Brain (organoid and tissue), 16 donors: ENCODE measurements at places on chromosomes 5 and 9.

DNA sequence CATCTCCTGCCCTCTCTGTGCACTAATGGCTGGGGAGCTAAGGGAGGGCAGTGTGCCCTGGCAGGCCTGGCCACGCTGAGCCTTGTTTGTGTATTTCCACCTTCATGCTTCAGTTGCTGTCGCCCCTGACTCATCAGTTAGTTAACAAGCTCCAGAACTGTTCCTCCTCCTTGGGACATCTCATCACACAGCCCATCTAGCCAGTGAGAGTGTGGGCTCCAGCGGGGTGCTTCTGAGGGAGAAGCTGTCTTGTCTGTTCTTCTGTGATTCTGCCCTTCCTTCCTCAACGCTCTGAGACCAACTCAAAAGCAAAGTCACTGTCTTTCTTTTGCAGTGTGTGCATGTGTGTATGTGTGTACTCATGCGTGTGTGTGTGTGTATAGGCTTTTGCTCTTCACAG is 58.3 kb upstream of the CPEB4 start:
- no peak for DNase-seq

DNA sequence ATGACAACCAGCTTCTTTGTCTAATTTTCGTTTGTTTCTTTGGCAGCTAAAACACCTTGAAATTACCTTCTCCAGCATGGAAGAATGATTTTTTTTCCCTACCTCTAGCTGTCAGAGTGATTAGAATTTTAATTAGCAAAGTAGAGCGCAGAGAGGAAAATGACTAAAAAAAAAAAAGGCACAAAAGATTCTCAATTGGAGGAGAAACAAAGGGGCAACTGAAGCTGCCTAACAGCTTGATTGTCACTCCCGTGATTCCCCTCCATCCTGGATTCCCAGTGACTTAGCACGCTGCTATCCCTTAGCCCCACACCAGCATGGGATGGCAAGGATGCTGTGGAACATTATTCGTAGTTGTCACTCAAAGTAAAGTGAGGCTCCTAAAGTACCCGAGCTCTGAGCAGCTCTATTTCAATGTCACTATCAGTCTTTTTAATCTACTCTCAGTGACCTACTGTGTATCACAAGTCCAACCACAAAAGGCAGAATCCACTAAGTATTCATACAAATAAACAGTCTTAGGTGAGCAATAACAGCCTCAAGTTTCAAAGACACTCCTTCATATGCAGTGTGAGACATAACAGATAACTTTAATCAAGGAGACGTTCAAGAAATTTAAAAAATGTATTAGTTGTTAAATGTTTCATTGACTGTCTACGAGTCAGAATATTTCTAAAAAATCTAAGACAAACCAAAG is 710.0 kb upstream of the GRAMD2B start:
- peak; percentile 83 for DNase-seq

- no peak for DNase-seq
These were observed 50.9 kb downstream of the GPR107 start for GRCh38 chr9:130104491-130105193.

GRCh38 chr5:154654486-154655371 is 100.4 kb upstream of the LARP1 start:
- no peak for DNase-seq

- no peak for DNase-seq
These were observed at the start of gene SPINK14 for GRCh38 chr5:148168246-148168645. Gene SPINK14 (plus strand): TSS chr5:148168546. CDS start chr5:148169733, 1,187 bp downstream.

DNA sequence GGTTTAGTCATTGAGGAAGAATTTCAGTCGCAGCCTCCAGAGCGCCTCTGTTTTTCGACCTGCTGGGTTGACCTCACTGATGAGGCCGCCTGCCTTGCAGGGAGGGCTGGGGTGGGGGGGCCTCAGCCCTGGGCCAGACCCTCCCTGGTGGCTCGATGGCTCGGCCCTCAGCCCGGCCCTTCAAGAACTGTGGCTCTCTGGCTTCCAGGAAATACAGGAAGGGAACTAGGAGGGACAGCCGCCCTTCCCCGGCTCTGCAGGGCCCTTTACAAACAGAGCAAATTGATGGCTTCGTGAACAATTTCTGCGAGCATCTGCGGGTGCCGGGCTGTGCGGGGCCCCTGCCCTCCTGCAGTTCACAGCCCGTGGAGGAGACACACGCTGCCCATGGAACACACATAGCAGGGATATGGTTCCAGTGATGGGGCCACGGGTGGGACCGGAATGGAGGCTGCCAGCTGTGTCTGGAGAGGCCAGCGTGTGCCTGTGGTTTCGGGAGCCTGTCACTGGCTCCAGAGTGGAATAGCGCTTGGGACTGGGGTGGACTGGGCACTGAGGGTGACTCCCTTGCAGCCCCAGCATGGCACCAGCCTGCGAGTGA is 39.6 kb downstream of the COL5A1 start:
- DNase-seq: no peak

GRCh38 chr5:41542183-41542582 is 31.8 kb upstream of the PLCXD3 start:
- DNase-seq: no peak

GRCh38 chr5:96489532-96489931 is 56.5 kb upstream of the PCSK1 start:
- no peak for DNase-seq

- no peak for DNase-seq
These were observed 23.4 kb upstream of the FUBP3 start for GRCh38 chr9:130555968-130556367.

DNA sequence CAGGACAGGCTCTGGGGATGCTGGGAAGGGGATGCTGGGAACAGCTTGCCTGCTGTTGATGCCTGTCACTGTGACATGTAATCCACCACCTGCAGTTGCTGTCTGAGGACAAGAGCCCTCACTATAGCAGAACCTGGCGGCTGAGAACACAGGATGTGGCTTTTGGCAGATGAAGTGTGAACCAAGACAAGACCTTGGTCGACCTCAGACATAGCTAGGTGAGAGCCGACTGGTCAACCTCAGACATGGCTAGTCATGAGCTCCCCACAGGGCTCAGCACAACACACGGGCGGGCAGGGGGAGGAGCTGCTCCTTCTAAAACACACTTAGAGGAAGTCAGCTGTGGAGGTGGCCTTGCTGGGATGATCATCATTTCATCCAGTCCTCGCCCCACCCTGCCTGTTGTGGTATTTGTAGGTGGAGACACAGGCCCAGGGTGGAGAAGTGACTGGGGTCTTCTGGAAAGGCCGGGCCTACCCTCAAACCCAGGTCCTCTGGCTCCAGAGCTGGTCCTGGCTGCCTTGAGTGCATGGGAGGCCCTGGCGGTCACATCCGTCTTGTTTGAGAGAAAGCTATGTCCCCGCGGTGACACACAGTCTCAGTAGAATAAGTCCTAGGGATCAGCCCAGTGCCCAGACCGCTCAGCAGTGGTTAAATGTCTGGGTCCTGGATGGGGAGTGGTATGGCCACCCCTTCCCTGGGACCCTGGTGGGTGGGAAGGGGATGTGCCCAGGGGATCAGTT is 6.1 kb downstream of the SUSD3 start:
- DNase-seq: no peak

DNA sequence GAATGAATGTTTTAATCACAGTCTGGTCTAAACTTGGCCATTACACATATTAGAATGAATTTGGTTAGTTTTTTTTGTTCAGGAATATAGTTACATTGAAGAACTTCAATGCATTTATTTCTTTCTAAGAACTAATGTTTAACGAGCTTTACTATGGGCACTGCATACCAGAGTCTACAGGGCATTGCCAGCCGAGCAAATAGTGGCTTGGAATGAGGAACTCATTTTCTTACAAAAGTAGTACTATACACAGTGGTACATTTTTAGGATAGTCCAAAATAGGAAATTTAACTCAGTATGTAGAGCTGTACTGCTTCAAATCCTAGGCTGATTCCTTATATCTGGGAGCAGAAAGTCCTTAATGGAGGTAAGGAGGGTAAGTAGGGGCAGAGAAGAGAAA is 155.4 kb downstream of the CARTPT start:
- no peak for DNase-seq

GRCh38 chr9:98287384-98287783 is 31.9 kb upstream of the TBC1D2 start:
- DNase-seq: no peak

- no peak for DNase-seq
These were observed 1812.0 kb upstream of the CDH9 start for GRCh38 chr5:28850320-28850921.

- DNase-seq: no peak
These were observed 28.2 kb downstream of the CACNA1B start for GRCh38 chr9:137905740-137906139.

DNA sequence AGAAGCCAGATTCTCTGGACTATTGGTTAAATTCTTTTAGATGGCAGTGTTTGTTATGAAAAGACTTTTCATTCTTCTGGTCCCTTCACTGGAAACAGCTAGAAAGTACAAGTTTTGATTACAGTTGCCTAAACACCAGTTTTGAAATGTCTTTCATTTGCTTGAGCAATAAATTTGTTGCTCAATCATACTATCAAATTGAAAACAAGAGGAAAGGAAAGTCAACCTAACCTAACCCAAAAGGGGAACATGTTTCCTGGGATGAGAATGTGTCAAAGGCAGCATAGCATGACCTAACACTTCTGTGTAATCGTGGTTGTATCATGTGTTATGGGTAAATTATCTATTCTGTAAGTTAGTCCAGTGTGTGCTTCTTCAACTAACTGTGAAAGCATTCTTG is 213.2 kb downstream of the TMC1 start:
- DNase-seq: no peak

- no peak for DNase-seq
These were observed at the start of gene CDHR2 for GRCh38 chr5:176548967-176549444. Gene CDHR2 (plus strand): TSS chr5:176549342. CDS start chr5:176565353, 16,011 bp downstream.

- peak; percentile 99 for DNase-seq
These were observed 112.1 kb downstream of the SNCAIP start for GRCh38 chr5:122424132-122424531.

- DNase-seq: no peak
These were observed 1587.7 kb upstream of the ACO1 start for GRCh38 chr9:30796764-30797163.

DNA sequence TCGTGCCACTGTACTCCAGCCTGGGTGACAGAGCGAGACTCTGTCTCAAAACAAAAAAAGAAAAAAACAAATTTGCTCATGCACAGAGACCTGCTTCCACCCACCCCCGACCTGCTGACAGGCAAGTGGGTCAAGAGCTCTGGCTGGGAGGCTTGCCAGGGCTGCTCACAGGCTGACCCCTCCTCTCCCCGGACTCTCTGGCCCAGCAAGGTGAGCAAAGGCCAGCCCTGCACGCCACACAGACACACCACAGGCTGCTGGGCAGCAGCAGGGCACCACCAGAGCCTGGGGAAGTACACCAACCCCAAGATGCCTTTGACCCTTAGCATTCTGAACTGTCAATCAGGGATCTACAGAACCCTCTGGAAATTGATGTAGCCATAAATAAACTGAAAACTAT is 29.2 kb downstream of the NSUN2 start:
- DNase-seq: no peak

DNA sequence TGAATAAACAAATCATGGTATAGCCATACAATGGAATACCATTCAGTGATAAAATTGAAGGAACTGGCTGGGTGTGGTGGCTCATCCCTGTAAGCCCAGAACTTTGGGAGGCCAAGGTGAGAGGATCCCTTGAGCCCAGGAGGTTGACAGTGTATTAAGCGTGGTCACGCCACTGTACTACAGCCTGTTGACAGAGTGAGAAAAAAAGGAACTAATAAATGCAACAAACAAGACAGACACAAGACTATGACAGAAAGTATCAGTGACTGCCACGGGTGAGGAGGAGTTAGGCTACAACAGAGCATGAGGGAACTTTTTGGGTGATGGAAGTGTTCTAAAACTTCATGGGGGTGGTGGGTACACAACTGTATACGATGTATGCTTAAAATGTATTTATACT is 2.2 kb downstream of the FNIP1 start:
- no peak for DNase-seq

DNA sequence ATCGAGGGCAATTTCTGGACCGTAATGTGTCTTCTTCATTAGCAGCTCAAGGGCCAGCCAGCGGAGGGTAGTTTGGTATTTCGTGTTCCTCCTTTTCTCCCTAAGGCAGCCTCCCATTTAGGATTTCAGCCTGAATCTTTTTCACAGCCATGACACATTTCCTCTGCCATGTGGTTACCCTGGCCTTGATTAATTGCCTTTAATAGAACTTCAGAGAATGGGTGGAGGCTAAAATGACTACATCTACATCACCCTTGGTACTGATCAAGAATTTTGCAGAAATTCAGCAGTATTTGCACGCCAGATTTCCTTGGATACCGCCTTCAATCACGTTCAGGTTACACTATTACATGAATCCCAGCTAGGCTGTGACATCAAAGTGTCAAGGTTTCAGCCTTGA is 58.0 kb downstream of the ADAMTS16 start:
- DNase-seq: no peak

DNA sequence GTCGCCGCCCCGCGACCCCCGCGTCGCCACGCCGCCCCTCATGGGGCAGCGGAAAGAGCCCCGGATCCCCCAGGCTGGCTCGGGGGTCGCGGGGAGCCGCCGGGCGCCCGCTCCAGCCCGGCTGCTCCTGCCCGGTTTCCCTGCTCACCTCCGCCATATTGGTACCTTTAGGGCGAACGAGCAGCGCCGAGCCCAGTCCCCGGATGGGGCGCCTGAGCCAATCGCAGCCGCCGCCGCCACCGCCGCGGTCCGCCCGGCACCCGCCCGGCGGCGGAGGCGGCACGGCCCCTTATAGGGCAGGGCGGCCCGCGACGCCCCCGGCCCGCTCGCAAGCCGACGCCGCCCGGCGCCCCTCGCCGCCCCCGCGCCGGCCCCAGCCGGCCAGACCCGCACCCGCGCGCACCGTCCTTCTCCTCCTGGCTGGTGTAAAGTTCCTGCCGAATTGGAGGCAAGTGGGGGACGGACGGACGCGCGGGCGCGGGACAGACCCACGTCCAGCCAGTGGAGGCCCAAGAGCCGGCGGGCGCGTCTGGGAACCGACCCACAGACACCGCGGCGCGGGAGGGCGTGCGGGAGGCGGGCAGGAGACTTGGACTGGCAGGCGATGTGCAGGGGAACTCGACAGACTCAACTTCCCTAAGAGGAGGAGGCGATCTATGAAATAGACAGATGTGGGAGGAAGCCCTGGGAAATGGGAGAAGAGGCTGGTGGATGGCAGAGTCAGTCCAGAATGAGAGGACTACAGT is at the start of gene MIER3:
Gene MIER3 (minus strand): TSS at position 178 of the 746 bp plus-strand sequence. CDS start 21 bp downstream, at position 157.
- DNase-seq: peak; percentile 83

GRCh38 chr5:78649861-78650496 is 1.4 kb upstream of the LHFPL2 start:
- DNase-seq: no peak

- no peak for DNase-seq
These were observed 13.7 kb downstream of the NUDT2 start for GRCh38 chr9:34343090-34343489.

GRCh38 chr5:142014911-142015584 is 2.2 kb upstream of the GNPDA1 start:
- DNase-seq: peak; percentile 80

DNA sequence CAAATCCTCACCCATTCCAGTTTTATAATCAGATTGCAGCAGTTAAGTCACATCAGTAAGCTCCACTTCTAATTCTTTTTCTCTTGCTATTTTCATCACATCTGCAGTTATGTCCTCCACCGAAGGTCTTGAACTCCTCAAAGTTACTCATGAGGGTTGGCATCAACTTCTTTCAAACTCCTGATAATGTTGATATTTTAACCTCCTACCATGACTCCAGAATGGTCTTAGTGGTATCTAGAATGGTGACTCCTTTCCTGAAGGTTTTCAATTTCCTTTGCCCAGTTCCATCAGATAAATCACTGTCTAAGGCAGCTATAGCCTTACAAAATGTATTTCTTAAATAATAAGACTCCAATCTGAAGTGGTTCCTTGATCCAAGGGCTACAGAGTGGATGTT is 53.8 kb upstream of the EDIL3 start:
- no peak for DNase-seq

- DNase-seq: no peak
These were observed 93.9 kb upstream of the STARD4 start for GRCh38 chr5:111606194-111606593.

- DNase-seq: peak; percentile 75
These were observed 59.6 kb upstream of the SPATA31C2 start for GRCh38 chr9:88197781-88198340.
